ACHN (cell line): ENCODE measurements at places on chromosomes 5 and 9.

DNA sequence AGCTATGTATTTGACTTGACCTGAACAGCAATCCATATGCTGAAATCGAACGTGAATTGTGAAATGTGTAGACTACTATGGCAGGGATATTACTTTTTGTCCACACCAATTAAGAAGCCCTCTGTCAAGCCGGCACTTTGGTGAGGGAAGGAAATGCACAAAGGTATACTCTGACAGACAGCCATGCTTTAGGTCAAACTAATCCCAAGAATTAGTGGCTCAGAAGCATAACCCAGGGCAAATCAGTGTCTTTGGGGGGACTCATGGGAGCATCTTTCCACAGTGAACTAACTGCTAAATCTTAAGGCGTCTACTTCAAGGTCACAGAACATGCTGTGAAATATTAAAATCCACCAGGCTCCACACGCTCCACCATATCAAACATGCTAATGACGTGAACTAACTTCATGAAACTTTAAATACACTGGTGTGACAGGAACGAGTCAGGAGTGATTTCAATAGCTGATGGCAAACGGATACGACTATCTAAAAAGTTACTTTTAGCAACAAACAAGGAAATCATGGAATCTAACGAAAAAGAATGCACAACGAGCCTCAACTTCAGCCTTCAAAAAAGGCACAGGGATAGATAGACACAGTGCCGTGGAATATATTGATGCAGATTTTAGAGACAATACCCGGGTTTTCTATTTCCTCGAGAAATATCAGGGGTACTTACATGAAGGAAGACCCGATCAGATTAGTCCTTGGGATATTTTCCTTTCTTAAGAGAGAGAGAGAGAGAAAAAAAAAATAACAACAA lies 527 bp downstream of the MEF2C start:
- DNase-seq: peak; percentile 4

DNA sequence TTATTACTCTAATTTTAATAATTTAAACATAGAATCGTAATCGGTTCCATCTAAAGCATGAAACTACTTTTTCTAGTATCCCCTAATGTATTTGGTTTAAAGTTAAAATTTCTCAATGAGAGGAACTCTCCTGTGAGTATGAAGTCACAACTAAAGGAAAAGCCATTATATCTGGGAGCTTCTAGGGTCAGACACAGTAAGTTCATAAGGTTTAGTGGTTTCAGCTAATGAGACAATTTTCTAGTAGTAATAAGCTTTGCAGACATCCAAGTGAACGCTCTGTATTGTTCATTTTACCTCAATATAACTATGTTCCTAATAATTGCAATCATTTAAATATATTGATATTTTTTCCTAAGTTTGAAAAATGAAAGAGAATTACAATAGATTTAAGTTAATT lies 364.4 kb upstream of the CDH9 start:
- DNase-seq: no peak

- DNase-seq: no peak
Observed at GRCh38 chr5:58836351-58836750, 253.5 kb downstream of the RAB3C start.

DNA sequence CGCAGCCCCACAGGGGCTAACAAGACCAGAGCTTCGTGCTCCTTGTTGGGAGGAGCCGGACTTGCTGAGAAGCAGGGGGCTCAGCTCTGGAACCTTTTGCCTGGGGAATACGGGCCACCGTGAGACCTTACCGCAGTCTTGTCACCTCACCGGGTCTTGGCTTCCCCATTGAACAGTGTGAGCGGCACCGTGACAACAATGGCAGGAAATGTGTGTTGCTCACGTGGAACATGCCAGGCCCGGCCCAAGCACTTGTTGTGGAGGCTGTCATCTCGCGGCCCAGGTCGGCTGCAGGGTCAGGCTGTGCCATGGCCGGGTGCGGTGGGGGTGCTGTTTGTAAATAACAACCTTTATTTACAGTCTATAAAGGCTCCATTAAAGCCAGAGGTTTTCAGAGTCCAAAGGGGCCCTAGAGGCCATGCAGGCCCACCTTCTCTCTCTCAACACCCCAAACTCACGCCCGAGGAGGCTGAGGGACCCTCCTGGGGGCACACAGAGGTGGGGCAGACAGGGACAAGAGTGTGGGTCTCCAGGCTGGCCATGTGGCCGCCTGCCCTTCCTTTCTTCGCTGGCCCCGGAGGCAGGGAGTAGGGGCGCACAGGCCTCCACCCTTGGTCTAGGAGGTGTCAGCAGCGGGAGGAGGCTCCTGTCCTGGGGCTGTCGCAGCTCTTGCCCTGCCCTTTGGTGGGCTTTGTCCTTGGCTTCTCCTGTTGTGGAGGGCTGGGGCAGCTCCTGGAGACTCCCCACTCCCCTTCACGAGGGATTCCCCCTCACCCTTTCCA lies 79.7 kb downstream of the TSPAN17 start:
- no peak for DNase-seq

DNA sequence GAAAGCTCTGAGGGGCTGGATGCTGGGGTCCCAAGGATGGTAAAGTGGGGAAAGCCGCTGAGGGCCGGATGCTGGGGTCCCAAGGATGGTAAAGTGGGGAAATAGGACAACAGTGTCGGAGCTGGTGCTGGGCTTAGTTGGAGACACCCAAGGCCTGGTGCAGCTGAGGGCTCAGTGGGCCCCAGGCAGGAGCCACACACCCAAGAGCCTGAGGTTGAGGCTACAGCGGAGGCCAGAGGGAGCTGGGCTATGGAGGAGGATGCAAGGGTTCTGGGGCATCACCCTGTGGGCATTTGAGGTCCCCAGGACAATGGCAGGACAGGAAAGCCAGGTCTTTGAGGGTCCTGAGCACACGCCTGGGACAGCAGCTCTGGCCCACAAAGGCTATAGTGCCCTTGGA lies 19.1 kb upstream of the SLC9A3 start:
- no peak for DNase-seq

- no peak for DNase-seq
Observed at GRCh38 chr5:120576588-120576987, 112.5 kb downstream of the PRR16 start.

DNA sequence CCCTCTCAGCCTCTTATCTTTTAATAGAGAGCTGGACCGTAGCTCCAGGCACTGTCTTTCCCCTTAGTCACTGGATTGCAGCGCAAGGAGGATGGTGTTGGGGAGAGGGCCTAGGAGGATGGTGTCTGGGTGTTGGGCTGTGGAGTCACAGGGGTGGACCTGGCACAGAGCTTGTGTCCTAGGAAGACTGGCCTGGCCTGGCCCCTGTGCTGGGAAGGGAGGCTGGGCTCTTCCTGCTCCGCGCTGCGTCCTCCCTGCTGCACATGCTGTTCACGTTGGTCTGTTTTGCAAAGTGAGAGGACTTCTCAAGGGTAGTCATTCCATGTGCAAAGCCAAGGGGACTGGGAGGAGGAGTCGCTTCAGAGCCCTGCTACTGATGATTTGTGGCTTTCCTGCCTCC lies 123.9 kb downstream of the EHMT1 start:
- DNase-seq: no peak

- no peak for DNase-seq
Observed at GRCh38 chr5:135761746-135762145, 72.7 kb upstream of the SLC25A48 start.

GRCh38 chr5:81971111-81971711 lies 612 bp upstream of the ATG10 start:
- DNase-seq: peak; percentile 34

GRCh38 chr5:1661311-1661710 lies 137.6 kb upstream of the LPCAT1 start:
- DNase-seq: no peak

GRCh38 chr9:33375238-33375840 lies 27.0 kb downstream of the AQP7 start:
- DNase-seq: no peak

DNA sequence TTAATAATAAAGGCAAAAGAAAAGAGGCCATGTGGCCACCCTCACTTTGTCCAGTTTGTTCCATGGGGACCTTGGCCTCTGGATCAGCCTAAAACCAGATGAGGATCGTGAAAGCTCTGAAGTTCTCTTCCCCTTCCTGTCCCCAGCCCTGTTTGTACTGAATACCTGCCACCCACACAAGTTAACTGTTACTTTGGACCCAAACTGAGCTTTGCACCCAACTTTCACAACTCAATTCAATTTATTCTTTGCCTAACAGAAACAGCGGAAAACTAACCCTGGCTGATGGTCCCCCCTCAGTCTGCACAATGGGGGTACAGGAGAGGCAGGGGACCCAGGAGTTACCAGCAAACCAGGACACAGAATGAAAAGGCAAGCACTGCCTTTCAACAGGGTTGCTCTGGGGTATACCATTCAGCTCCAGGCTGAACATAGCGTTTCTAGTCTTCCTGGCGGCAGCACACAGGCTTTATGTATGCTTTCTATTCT lies 28.2 kb downstream of the ABCA1 start:
- no peak for DNase-seq

GRCh38 chr5:110054240-110054639 lies 364.5 kb downstream of the MAN2A1 start:
- no peak for DNase-seq

GRCh38 chr5:114634967-114635901 lies 273.4 kb downstream of the KCNN2 start:
- no peak for DNase-seq

- DNase-seq: peak; percentile 73
Observed at GRCh38 chr5:36870399-36871040, 6.0 kb upstream of the NIPBL start.

DNA sequence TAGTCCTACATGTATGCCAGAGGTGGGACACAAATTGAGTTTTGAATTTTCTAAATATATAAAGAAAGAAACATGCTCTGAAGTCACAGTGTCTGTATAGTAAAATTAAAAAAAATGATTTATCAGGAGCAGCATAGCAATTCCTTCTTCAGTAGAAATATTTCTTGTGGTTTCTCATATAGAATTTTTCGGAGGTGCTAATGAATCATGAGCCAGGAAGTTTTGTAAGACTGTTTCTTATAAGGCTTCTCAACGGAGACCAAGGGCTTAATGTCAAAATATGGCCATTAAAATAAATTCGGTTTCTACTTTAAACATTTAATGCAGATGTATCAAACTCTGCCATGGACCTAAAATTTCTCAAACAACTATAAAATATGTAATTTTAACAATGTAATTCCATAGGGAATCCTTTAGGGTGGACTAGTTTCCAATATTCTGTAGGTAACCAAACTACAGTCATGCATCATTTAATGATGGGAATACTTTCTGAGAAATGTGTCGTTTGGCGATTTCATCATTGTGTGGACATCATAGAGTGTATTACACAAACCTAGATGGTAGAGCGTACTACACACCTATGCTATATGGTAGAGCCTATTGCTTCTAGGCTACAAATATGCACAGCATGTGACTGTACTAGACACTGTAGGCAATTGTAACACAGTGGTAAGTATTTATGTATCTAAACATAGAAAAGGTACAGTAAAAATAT lies 66.3 kb downstream of the ANKRD55 start:
- no peak for DNase-seq

DNA sequence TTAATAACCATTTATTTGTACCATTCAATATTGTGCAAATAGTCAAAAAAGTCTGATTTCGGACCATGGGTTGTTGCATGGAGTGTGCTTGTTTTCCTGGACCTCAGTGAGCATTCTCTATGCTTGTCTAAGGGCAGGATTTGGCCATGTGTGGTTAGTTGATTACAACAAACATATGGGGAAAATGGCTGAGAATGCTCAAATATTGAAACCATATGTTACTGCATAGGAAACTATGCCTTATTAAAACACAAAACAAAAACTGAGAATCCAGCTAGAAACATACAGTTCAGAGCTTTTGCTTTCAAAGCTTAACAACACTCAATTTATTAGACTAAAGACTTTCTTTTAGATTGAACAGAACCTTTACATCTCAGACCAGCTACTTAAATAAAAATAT lies 928.3 kb downstream of the NR2F1-AS1 start:
- no peak for DNase-seq

- DNase-seq: no peak
Observed at GRCh38 chr5:62268792-62269191, 37.2 kb upstream of the KIF2A start.

GRCh38 chr9:112755675-112756074 lies 5.1 kb downstream of the SNX30 start:
- no peak for DNase-seq

DNA sequence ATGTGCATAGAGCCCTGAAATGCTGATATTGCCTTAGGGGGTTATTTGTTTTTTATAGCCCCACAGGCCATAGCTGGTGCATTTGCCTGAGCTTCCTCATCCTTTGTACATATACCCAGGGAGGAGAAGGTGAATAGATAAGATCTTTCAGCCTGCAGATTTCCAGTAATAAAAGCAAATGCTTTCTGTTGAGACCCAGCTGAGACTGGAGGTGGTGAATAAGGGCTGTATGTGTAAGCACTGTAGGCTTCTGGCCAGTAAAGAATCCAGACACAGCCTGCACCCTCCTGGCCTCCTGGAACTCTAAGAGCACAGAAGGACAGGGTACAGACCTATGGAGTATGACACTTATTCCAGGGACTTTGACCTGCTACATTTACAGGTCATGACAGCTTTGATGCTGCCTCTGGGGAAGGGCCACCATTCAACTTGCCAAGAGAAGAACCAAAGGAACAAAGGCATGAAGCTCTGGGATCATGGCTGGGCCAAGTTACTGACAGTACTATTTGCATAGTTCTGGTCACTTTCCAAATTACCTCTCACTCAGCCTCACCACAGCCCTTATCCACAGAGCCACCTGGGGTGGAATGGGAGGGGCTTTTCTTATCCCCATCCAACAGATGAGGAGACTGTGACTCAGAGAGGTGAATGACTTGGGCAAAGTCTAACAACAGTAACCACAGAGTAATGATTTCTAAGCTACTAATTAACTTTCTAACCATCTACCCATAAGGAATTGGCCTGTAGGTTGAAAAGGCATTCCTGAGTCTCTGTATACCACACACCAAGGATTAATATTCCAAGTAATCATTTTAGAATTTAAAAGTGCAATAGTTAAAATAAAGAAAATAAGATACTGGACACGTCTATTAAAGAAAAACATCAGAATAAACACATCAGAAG lies 604.5 kb upstream of the KLF4 start:
- peak; percentile 91 for DNase-seq

DNA sequence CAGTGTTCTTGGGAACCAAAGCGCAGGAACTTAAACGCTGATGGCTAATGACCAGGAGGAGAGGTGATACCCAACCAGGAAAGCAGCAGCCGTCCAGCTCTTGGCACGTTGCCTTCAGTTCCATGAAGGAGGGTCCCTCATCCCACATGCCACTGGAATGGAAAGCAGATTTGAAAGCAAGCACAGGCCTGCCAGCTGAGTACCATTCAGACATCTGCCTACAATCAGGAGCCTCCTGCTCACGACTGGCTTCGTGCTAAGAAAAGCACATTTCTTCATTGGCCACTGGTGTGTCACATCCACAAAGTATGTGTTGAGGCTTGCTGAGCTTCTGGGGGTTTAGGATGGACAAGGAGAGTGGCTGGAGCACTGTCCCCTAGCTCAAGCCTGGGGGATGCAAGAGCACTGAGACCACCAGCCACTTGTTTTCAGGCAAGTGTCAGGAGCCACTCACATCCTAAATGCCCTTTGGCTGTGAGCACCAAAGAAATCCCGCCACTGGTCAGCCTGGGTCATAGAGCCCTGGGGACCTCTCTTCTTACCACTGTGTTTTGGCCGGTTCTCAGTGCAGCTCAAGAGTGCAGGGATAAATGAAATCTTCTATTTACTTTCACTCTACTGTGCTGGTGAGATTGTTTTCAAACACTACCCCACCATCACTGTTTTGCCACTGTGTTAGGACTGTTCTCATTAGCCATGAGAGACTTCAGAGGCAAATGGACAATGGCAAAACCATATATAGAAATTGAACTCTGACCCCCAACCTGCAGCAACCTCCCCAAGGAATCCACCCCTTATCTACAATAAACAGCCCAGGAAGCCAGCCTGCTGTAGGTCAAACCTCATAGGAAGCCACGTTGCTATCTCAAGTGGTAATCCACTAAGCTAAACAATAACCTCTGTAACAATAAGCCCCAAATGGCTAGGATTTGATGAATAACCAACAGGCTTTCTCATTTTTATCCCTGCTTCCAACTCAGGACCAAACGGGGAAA lies 58.3 kb downstream of the MTX3 start:
- no peak for DNase-seq
